ENCODE measurements at places on chromosomes 12 and 14. TPM values are rescaled to one million over a fixed set of nuclear protein-coding genes. Genes with fewer than 3 reads are reported as not detected.

- DNase-seq = no peak
Measured at GRCh38 chr12:32702946-32703345, 23.8 kb downstream of the DNM1L start.

GRCh38 chr14:60650373-60650961, 1.2 kb upstream of the SIX1 start:
- no peak for DNase-seq

GRCh38 chr12:51186465-51187085, 13.6 kb upstream of the TFCP2 start:
- no peak for DNase-seq

GRCh38 chr12:120101182-120101581, 15.4 kb downstream of the RAB35 start:
- peak; percentile 83 for DNase-seq

DNA sequence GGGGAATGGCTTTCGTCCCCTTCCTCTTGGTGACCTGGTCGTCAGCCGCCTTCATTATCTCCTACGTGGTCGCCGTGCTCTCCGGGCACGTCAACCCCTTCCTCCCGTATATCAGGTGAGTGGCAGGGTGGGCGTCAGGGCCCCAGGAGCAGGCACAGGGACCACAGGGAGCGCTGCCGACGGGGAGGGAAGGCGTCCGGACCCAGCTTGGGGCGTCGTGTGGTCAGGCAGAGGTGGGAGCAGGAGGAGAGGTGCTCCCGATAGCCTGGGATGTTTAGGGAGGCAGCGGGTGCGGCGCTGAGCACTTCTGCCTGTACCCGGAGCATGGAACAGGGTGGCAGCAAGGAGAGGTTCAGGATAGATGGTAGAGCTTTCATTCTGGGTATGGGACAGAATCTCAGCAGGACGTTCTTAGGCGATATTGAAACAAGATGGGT, 444 bp downstream of the DRAM1 start:
- peak; percentile 52 for DNase-seq

DNA sequence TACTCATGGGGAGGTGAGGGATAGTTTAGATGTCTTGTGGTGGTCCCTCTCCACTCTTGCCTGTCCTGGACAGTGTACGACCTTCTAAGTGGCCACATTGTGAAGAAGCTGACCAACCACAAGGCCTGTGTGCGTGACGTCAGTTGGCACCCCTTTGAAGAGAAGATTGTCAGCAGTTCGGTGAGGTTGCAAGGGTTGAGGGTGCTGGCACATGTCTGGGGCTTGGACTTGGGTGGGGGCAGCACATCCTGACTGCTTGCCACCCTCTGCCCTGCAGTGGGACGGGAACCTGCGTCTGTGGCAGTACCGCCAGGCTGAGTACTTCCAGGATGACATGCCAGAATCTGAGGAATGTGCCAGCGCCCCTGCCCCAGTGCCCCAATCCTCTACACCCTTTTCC, 7.6 kb upstream of the FITM1 start:
- no peak for DNase-seq

- no peak for DNase-seq
Measured at GRCh38 chr12:131828671-131829355, 620 bp downstream of the MMP17 start.

GRCh38 chr12:115351514-115352077, 667.6 kb upstream of the TBX3 start:
- no peak for DNase-seq

- DNase-seq = no peak
Measured at GRCh38 chr12:118493962-118494361, 117.6 kb downstream of the SUDS3 start.

DNA sequence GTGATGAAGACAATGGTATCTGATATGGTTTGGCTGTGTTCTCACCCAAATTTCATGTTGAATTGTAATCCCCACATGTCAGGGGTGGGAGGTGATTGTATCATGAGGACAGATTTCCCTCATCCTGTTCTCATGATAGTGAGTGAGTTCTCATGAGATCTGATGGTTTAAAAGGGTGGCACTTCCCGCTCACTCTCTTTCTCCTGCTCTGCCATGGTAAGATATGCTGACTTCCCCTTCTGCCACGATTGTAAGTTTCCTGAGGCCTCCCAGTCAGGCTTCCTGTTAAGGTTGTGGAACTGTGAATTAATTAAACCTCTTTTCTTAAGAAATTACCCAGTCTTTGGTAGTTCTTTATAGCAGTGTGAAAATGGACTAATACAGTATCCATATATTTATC, 25.6 kb upstream of the PTHLH start:
- no peak for DNase-seq

DNA sequence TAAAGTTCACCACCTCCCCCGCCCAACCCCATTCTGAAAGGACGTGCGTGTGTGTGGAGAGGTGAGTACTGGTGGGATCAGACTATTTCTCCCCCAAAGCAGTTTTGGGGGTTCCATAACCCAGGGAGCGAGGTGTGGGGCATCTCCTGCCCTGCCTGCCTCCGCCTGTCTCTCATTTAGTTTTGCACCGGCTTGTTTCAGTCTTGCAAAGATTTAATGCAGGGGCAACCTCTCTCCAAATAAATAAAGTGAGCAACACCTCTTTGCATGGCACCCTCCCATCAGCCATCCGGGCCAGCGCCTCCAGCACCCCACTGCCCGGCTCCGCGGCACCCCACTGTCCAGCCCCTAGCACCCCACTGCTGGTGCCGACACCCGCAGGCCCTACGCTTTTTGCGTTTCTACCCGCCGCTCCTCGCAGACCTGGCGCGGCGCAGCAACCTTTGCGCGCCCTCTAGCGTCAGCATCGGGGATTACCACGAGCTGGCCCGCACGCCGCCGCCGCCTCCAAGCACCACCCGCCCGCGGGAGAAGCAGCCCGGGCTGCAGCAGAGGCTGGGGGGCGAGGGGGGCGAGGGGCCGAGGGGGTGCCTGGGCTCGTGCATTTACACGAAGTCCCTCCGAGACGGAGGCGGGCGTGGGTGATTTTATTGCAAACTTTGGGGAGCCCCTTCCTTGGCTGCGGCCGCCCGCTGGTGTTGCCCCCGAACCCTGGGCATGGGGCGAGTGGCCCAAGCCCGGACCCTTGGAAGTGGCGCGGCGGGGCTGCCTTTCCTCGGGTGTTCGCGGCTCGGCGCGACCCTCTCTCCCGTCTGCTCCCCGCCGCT, 55.8 kb upstream of the VRK1 start:
- peak; percentile 62 for DNase-seq

The ACSM4 gene
- polyA plus RNA-seq = not detected

The PRKCH gene
- 7.8 TPM for polyA plus RNA-seq

The DIO3 gene
- polyA plus RNA-seq = not detected

The CBLN3 gene
- polyA plus RNA-seq = 3.9 TPM

The IL31 gene
- not detected for polyA plus RNA-seq

The ANO4 gene
- 10.8 TPM for polyA plus RNA-seq
